ENCODE measurements at places on chromosomes 7 and 10.

GRCh38 chr10:78896159-78896928, 172.4 kb upstream of the ZMIZ1 start:
- no peak for DNase-seq

DNA sequence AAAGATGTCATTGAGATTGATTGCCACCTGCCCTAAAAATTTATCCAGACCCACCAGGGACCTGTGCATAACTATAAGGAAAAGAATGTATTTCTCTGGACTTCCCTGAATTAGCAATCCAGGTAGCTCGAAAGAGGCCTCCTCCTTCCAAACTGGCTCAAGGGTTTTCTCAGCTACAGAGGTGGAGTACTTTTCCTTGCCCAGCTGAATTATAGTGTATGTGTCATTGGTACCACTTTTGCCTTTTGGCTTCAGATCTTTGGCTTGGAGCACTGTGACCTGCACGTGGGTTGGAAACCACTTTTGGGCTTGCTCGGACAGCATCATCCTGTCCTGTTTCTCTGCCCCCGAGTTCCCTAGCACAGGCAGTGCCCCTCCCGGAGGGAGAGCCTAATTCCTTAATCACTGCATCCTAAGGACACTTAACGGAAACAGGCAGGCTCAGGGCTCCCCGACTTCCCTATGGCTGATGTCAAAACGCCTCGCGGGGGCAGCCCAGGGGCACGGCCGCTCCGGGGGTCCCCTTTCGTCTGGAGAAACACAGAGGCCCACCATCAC, 825 bp downstream of the RAB11FIP2 start:
- no peak for DNase-seq

GRCh38 chr7:24727154-24728120, 29.8 kb downstream of the GSDME start:
- DNase-seq, result no peak

GRCh38 chr10:35172574-35172973, 45.9 kb downstream of the CREM start:
- no peak for DNase-seq

DNA sequence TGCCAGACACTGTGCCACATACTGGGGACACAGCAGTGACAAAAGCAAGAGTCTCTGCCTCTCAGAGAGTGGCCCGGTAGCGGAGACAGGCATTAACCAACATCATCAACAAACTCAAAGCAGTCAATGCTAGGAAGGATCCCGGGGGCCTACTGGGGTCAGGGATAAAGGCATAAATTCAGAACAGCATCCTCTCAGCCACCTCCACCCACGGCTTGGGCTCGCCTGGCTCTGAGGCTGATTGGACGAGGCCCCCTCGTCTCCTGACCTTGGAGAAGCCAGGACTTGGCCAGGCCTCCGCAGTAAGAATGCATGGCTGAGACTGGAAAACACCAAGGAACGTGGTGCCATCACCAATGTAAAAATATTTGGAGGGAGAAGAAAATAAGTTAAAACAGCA, 102.1 kb downstream of the ARHGAP22 start:
- DNase-seq, result no peak

DNA sequence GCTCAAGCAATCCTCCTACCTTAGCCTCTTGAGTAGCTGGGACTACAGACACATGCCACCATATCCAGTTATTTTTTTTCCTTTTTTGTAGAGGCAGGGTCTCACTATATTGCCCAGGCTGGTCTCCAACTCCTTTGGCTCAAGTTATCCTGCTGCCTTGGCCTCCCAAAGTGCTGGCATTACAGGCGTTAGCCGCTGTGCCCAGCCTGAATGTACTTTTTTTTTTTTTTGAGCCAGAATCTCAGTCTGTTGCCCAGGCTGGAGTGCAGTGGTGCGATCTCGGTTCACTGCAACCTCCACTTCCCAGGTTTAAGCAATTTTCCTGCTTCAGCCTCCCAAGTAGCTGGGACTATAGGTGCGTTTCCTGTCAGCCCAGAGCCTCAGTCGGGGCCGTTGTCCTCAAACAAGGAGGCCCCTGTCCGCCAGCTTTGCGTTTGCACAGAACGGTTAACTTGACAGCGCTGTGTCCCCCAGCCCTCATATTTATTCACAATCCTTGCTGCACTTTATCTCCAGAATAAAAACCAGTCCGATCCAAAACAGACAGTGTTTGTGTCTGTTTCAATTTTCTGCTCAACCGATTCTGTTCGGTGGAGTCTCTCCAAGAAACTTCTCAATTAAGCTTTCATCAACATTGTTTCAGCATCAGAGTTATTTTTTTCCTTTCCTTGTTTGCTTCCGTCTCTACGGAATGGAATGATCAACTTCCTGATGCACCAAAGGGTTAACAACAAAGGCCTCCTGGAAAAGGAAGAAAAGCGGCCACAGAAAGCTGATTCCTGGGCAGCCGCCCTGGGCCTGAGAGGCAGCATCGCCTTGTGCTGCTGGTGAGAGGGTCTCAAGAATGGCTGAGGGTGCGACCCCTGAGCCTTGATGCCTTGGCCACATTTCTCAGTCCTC, 64.5 kb downstream of the PDIA4 start:
- no peak for DNase-seq

Measured in stimulated activated CD4-positive, alpha-beta T cell treated with anti-CD3 and anti-CD28 coated beads, TNF-alpha, amount 100 ng/mL, for 48 hours (primary cell).